Amniotic epithelial cell (primary cell): ENCODE measurements at places on chromosomes 2 and 18.

DNA sequence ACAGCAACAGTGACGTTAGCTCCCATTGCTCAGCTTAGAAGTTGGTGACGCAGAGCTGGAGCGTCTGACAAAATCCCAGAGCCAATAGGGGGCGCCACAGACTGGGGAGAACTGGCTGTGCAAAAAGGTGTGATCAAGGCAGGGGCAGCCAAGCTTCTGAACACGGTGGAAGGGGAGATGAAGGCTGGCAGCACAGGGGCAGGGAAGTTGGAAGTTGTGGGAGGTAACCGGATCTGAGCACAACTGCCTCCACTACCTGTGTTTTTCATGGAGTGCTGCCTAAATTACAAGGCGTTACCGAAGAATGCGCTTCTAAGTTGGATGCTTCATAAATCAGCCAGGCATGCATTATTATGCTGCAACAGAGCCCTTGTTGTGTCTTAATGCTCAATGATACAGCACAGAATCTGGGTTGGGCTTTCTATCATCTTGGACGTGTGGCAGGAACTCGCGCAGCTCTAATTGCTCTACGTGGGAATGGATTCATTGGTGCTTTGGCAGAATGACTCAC lies 370.0 kb downstream of the SLC4A3 start:
- DNase-seq, result peak; percentile 83

GRCh38 chr2:207066166-207066565 lies 99.6 kb downstream of the KLF7 start:
- no peak for DNase-seq

GRCh38 chr2:128774320-128775216 lies 455.9 kb upstream of the HS6ST1 start:
- no peak for DNase-seq

DNA sequence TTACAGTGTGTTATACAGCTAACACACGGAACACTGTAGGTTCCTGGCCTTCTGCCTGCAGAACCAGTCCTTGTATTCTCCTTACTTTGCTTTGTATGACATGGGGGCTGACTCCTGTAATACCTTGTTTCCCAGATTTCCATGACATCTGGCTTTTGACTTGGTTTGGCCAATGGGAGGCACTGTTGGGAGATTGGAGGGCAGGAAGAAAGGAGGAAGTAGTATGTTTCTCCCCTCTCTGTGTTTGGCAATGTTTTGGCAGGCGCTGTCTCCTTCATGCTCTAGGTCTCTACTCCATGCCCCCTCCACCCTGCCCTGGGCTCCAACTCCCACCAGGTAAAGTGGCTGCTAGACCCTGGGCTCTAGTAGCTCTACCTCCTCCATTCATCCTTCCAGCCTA lies 331.1 kb upstream of the SLC14A2 start:
- no peak for DNase-seq

DNA sequence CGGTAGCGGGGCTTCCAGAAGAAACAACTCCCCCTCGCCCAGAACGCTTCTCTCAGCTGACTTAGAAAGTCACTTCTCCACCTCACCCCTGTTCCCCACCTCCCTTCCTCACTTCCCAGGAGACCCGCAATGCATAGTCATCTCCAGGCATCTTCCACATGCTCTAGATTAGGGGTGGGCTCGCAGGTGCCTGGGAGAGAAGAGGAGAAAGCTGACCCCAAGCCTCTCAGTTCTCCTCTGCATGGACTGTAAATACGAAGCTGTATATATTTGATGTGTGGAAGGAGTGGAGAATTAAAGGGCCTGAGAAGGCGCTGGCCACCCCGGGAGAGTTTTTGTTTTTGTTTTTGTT lies 1.8 kb downstream of the MAL start:
- DNase-seq, result no peak

DNA sequence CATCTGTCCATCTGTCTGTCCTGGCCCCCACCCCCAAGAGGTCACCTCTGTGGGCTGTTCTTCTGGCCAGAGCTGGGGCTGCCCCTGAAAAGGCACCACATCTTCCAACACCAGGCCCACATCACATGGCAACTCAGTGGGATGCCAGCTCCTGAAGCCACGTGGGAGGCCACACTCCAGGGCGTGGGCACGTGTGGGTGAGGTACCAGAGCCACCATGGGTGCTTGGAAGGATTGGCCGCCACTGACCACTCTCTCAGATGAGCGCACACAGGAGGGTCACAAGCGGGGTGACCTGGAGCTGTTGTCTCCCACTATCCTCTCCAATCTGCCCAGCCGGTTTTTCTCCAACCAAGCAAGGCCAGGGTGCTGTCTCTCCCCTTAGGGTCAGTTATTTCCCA lies 197.9 kb downstream of the TFCP2L1 start:
- no peak for DNase-seq

- DNase-seq, result no peak
These were observed 3.5 kb downstream of the PTMA start for GRCh38 chr2:231711677-231712450.

DNA sequence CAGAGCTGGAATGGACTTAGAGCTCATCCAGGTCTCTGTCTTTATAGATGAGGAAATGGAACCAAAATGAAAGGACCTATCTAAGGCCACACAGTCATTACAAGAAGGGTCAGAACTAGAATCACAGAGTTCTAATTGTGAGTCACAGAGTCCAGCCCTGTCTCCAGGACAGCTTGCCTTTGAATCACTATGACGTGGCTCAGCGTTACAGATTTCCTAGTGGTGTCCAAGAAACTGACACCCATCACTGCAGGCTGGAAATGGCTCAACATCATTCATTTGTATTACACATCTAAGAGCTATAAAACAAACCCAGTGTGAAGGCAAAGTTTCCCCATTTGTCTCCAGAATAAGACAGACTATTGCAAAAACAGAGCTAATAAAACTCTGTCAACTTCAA lies 164.3 kb upstream of the SIX2 start:
- DNase-seq, result peak; percentile 88
